ENCODE measurements at places on chromosomes 16 and 17.

DNA sequence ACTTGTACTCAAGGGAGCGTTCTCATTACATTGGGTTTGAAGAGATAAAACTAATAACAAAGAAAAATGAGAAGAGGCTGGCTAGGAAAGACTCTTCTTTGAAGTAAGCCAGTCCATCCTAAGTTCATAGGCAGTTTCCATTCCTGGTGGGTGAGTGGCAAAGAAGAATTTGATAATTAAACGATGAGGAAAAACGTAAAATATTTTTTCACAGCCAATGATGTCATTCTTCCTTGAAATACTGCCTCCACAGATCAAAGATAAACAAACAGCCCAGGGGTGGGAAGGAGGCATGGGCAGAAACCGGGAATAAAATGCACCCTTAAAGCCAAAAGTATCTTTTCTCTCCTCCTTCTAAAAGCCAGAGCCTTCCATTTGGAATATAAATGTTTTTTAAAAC, 346.6 kb downstream of the PMP22 start:
- no peak for DNase-seq

GRCh38 chr16:85205747-85206471, 93.6 kb upstream of the CIBAR2 start:
- no peak for DNase-seq

- no peak for DNase-seq
These were observed 128.2 kb downstream of the ZNF778 start for GRCh38 chr16:89345642-89346150.

- DNase-seq = no peak
These were observed 42.5 kb upstream of the TANC2 start for GRCh38 chr17:62923258-62924150.

DNA sequence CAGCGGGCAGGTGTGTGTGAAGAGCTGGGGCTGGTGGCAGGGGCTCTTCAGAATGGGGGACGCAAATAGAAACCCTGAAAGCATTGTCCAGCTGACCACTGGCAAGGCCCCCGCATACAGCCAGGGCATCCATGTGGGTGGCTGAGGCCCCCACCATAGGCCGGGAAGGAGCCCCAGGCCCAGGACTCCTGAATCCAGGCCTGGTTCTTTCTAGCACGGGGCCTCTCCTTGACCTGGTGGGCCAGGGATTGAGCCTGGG, 200.5 kb downstream of the NTN1 start:
- DNase-seq = no peak

GRCh38 chr17:79524213-79525187, 86.4 kb downstream of the RBFOX3 start:
- no peak for DNase-seq

DNA sequence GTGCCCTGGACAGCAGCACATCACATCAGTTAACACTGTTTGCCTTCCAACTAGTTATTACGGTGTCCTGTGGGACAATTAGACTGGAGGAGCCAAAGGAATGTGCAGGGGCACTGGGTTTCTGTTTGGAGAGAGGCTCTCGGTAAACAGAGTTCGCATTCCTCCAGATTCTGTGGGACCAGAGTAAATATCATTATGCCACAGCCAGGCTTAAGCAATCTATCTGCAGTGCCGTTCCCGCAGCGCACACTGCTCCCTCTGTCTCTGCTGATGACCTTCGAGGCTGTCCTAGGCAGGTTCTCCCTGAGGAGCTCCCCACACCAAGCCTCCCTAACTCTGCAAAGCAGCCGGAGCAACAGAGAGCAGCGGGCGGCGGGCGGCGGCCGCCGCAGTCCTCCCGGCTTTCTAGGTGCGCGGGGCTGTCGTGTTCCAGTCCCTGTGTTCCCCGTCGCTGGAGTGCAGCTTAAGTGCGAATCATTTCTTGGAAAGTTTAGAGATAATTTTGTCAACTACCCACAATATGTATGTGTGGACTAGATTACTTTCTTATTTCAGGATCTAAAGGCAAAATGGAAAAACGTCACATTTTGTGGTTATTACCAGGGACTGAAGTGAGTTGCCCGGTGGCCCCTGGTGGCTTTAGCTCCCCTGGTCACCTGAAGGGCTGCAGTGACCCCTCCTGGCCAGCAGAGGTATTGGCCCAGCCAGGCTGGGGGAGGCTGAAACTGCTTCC, 43.3 kb downstream of the PGS1 start:
- DNase-seq = peak; percentile 27

DNA sequence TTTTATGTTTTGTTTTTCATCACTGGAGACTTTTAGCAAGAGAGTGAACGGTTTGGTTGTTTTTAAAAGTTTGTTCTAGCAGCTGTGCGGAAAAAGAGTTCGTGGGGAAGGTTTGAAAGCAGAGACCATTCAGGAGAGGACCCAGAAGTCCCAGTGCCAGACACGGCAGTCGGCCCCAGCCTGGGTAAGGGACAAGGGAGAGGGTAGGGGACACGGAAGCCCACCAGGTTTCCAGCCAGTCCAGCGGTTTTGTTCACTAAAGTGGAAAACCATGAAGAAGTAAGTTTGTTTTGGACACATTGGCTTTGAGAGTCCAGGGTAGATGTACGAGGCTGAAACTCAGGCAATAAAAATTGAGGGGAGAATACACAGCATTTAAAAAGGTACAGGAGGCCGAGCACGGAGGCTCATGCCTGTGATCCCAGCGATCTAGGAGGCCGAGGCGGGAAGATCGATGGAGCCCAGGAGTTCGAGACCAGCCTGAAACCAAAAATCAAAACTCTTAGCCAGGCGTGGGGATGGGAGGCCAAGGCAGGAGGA, 56.8 kb upstream of the RPH3AL start:
- no peak for DNase-seq
